ENCODE measurements at places on chromosomes 16 and 17.

DNA sequence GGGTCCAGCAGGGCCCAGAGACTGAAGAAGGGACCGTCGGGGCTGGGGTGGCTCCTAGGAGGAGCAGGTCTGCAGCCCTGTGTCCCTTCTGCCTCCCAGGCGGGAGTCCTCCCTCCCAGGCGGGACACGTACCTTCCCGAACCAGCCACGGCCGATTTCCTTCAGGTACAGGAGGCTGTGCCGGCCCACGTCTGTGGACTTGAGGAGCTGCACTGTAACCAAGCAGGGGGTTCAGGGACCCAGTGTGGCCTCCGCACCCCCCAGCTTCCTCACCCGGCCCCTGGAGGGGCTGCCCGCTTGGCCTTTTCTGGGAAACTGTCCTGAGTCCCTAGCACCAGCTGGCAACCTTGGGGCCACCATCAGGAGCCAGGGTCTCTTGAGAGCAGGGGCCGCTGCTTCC lies 37.0 kb upstream of the PVALEF start:
- ATAC-seq = no peak

DNA sequence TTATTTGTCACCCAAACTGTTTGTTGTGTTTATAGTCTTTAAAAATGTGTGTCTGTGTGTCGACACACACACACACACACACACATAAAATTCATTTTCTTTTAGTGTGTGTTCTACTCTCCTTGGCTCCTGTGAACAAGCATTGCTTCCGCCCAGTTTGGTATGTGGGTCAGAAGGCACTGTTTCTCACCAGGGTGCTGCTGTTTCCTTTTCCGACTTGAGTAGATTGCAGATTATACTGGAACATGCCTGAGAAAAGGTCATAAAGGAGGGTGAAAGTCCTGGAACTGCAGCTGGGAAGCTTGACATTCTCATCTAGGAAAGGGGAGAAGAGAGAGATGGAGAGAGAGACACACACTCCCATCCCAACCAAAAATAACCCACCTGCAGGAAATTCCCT lies 330.3 kb downstream of the BCAS3 start:
- ATAC-seq = no peak

DNA sequence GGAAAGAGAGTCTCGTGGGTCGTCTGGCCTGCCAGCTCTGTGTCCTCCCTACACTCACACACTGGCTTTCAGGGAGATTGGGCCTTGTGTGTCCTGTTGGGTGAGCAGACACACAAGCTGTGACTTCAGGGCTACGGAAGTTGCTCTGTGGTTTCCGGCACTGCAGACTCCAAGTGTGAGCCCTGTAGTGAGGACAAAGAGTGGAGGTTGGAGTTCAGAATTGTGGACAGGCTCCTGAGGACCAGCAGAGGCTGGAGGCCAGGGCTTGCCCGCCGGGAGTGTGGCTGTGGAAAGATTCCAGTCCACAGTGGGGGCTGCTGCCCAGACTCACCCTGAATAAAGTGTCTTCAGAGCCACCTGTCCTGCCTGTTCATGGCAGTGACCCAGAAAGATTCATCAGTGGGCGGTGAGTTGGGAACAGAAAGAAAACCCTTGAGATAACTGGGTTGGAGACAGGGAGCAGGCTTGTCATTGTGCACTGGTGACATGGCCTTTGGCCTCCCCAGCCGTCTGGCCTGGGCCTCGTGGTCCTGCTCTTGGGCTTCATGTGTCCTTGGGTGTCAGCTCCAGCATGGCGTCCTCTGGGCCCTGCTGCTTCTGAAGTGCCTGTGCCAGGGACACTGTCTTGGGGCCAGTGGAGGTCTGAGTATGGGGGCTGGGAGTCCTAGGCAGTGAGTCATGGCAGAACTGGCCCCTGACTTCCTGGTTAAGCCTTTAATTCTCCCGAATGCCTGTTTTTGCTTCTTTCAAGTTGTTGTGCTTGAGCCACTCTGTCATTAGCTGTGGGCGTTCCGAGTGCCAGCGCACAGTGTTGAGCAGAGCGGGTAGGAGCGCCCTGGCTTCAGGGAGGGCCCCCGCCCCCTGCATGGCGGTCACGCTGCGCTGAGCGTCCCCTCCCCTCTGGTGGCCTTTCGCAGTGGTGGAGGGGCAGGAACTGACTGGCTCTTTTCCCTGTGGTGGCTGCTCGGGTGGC lies 19.9 kb upstream of the ZNF750 start:
- ATAC-seq = peak; percentile 73

- no peak for ATAC-seq
Measured at GRCh38 chr17:36736201-36737156, 135.1 kb downstream of the MRM1 start.

DNA sequence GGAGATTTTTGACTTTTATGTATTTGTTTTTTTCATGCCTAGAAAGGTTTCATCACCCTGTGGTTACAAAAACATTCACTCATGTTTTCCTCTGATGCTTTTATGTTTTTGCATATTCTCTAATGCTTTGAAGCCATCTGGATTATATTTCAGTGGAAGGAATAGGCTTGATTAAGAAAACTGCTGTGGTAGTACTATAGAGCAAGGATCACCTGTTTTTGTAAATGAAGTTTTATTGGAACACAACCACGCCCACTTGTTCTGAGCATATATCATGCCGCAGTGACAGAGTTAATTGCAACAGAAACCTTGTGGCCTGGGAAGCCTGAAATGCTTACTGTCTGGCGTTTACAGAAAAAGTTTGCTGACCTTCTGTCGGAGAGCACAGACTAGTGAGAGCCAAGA lies 11.5 kb downstream of the COX10 start:
- no peak for ATAC-seq

- no peak for ATAC-seq
Measured at GRCh38 chr17:17320911-17321220, 17.7 kb downstream of the NT5M start.

- ATAC-seq = no peak
Measured at GRCh38 chr17:77366206-77366557, 225.4 kb downstream of the SEC14L1 start.

Measured in stimulated activated memory B cell treated with anti-CD40 and anti-IgM and Interleukin-4, amounts not matched to agents 10 μg/mL and 1 μg/mL and 100 μg/mL, for 72 hours (primary cell).